ENCODE measurements at places on chromosomes 7 and 10. TPM values are rescaled to one million over a fixed set of nuclear protein-coding genes. Genes with fewer than 3 reads are reported as not detected.
A peak's percentile ranks its signal among the peaks of the same experiment; 100 is the strongest.

- H3K27me3 ChIP-seq, result no peaks in the 10 kb centered on the region
- no peak overlapping the region for H3K4me3 ChIP-seq
- no peak overlapping the region for H3K27ac ChIP-seq
Measured at GRCh38 chr7:73338321-73338720, 10.4 kb downstream of the FKBP6 start.

DNA sequence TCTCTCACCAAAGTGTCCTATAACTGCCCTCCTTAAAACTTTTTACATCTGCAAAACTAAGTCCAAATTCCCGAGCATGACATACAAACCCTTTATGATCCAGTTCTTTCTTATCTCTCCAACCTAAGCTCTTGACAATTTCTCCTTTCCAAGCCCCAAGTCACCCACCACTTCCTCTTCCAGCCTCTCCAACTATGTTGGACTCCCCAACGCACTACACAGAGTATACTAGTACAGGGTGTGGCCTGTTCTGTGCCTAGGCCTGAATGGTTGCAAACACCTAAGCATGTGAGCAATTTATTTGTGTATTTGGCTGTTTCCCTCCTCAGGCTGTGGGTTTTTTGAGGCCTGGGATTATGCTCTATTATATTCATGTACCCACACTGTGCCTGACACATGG is 101.2 kb upstream of the APBB1IP start:
- H3K27ac ChIP-seq, result no peak overlapping the region
- no peak for DNase-seq
- H3K4me3 ChIP-seq, result no peak overlapping the region
- H3K4me1 ChIP-seq, result peaks cover 17% of the 10 kb centered on the region
- H3K36me3 ChIP-seq, result peaks cover 5% of the 10 kb centered on the region
- peaks cover 3% of the 10 kb centered on the region for H3K27me3 ChIP-seq

GRCh38 chr7:29332042-29332811 is 137.7 kb downstream of the CHN2 start:
- no peak overlapping the region for H3K4me3 ChIP-seq
- no peak for DNase-seq
- peaks cover 3% of the 10 kb centered on the region for H3K27me3 ChIP-seq
- no peaks in the 10 kb centered on the region for H3K36me3 ChIP-seq
- H3K27ac ChIP-seq, result no peak overlapping the region

GRCh38 chr7:133562621-133563020 is 309.7 kb downstream of the EXOC4 start:
- no peak for DNase-seq
- no peaks in the 10 kb centered on the region for H3K36me3 ChIP-seq
- no peak overlapping the region for H3K27ac ChIP-seq
- no peaks in the 10 kb centered on the region for H3K27me3 ChIP-seq

The CDK14 gene
- total RNA-seq, result not detected

The GRID1 gene
- total RNA-seq, result not detected

The CFAP69 gene
- not detected for total RNA-seq

DNA sequence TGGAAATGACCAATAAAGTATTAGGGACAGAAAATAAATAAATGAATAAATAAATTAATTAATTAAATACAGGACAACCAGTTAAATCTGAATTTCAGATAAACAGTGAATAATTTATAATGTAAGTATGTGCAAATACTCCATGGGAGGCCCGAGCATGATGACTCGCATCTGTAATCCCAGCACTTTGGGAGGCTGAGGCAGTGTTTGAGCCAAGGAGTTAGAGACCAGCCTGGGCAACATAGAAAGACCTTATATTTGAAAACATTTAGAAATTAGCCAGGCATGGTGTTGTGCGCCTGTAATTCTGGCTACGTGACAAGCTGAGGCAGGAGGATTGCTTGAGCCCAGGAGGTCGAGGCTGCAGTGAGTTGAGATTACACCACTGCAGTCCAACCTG is 123.7 kb downstream of the CUL2 start:
- no peak overlapping the region for H3K4me3 ChIP-seq
- no peaks in the 10 kb centered on the region for H3K36me3 ChIP-seq
- H3K27ac ChIP-seq, result no peak overlapping the region
- no peaks in the 10 kb centered on the region for H3K4me1 ChIP-seq
- no peaks in the 10 kb centered on the region for H3K27me3 ChIP-seq

- H3K4me1 ChIP-seq, result no peaks in the 10 kb centered on the region
- no peaks in the 10 kb centered on the region for H3K27me3 ChIP-seq
- H3K4me3 ChIP-seq, result no peak overlapping the region
- H3K36me3 ChIP-seq, result no peaks in the 10 kb centered on the region
- no peak for DNase-seq
Measured at GRCh38 chr10:17380016-17380415, 74.4 kb downstream of the ST8SIA6 start.

DNA sequence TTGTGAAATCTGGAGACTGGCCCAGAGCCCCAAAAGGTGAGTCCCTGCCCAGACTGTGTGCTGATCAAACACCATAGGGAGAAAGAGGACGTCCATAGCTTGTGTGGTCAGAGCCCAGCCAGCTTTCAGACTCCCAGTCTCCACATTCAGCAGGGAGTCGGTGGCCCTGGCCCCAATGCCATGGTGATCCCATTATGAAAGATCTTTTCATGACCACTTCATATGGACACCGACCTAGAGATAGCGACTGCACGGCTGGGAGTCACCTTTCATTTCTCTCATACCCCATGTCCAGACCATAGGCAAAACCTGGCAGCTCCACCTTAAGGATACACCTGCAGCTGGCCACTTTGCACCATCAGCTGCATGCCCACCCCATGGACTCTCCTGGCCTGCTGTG is 126.4 kb downstream of the ARHGAP22 start:
- no peak overlapping the region for H3K4me3 ChIP-seq
- H3K27me3 ChIP-seq, result peaks cover 21% of the 10 kb centered on the region

DNA sequence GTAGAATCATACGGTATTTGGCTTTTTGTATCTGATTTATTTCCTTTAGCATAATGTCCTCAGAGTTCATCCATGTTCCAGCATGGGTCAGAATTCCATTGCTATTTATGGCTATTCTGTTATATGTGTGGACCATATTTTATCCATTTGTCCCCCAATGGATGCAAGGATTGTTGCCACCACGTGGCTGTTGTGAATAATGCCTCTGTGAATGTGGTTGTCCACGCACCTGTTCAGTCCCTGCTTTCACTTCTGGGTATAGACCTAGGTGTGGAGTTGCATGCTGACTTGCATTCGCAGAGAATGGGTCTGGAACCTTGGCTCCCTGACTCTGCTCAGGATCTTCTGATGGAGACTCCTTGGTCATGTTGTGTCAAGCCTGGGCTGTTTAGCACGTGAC is 199.9 kb downstream of the CAMK1D start:
- H3K27me3 ChIP-seq, result no peaks in the 10 kb centered on the region
- H3K4me1 ChIP-seq, result peaks cover 11% of the 10 kb centered on the region
- H3K36me3 ChIP-seq, result peaks cover 4% of the 10 kb centered on the region
- no peak overlapping the region for H3K4me3 ChIP-seq

DNA sequence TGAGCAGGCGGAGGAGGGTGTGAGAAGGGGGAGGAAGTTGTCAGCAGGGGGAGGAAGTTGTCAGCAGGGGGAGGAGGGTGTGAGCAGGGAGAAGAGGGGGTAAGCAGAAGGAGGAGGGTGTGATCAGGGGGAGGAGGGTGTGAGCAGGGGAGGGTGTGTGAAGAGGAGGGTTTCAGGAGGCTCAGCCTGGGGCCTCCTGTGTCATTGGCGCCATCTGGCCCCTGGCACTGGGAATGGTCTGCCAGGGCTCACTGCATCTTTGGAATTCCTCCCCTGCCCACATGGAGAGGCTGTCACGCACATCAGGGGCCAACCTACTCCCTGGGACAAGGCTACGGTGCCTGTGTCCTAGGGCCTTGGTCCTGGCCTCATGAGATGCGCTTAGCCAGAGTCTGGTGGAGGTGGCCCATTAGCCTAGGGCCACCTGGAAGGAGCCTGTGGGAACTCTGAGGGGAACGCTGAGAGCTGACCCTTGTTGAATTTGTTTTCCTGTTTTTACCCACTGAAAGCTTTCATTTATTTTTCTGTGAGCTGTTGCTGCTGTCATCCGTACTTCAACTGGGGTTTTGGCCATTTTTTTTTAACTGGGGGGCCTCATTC is 18.0 kb downstream of the CAMK2B start:
- no peak overlapping the region for H3K4me3 ChIP-seq
- H3K4me1 ChIP-seq, result peaks cover 6% of the 10 kb centered on the region
- peak; percentile 6 for DNase-seq
- no peaks in the 10 kb centered on the region for H3K36me3 ChIP-seq
- H3K27ac ChIP-seq, result no peak overlapping the region

DNA sequence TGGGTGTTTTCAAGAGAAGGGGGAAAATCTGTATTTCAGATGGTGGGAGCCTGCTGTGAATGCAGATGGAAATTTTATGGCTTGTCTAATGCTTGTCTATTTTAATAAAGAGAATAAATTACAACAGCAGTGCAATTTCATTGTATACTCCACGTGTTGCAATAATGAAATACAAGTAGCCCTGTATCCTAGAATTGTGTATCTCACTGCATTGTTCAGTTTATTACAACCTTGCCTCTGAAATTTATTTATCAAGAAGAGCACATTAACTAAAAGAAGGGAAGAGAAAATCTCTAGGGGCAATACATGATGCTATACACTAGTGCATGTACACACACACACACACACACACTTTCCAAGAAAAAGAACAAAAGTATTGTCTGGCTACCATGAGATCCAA is 21.8 kb downstream of the ANK3 start:
- no peaks in the 10 kb centered on the region for H3K27me3 ChIP-seq
- H3K4me1 ChIP-seq, result no peaks in the 10 kb centered on the region

The NCF1 gene
- total RNA-seq, result 2.6 TPM

The SRRM3 gene
- total RNA-seq, result not detected

- DNase-seq, result no peak
- peak overlapping the region; percentile 68 for H3K27ac ChIP-seq
- no peaks in the 10 kb centered on the region for H3K36me3 ChIP-seq
- H3K4me1 ChIP-seq, result peaks cover 60% of the 10 kb centered on the region
- no peaks in the 10 kb centered on the region for H3K27me3 ChIP-seq
- no peak overlapping the region for H3K4me3 ChIP-seq
Measured at GRCh38 chr7:2872296-2872874, 28.3 kb upstream of the GNA12 start.

DNA sequence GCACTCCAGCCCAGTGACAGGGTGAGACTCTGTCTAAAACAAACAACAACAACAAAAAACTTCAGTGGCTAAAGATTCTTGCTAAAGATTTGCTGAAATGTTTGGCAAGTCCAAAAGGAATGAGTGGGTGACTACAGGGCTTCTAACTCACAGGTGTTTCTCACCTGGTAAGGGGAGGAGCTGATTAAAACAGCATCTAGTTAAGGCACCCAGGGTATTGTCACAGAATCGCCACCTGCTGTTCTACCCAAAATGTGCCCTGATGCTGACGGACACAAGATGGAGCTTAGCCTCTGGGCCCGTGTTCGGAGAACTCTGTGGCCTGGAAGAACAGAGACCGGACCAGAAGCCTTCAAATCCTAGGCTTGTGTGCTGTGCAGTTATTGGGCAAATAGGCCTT is 336.0 kb upstream of the GALNT17 start:
- DNase-seq, result no peak
- H3K27me3 ChIP-seq, result no peaks in the 10 kb centered on the region
- H3K27ac ChIP-seq, result no peak overlapping the region
- H3K4me1 ChIP-seq, result peaks cover 10% of the 10 kb centered on the region

DNA sequence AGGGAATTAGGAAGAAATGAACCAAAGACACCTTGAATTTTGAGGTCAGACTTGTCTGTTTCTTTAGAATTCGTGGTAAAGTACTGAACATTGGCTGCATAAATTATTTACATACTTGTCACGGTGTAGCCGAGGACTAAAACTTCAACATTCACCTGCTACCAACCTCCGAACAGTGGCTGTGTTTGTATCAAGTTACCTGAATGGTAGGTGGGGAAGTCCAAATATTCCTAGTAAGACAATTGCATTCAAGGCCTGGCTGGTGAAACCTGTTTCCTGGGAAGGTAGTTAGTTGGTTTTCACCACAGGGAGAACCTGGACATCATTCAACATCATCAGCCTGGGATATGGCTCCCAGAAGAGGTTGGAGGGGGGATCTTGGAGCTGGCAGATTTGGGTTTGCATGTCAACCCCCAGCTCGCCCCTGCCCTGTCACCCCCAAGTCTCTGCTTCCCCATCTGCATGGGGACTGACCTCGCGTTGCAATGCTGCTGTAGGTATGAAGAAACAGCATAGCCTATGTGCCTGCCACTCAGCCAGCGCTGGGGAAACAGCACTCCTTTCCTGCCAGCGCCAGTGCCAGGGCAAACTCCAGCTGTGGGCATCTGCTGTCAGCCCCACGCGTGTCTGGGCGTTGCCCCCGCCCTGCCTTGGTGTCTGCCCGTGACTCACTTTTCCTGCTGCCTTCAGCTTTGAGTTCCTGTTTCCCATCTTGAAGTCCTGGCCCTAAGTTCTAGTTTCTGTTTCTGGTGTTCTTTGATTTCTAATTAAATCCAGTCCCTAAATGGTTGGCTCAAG is 12.7 kb upstream of the LARP4B start:
- no peak overlapping the region for H3K4me3 ChIP-seq
- peak overlapping the region; percentile 71 for H3K27ac ChIP-seq
- H3K4me1 ChIP-seq, result peaks cover 21% of the 10 kb centered on the region
- H3K27me3 ChIP-seq, result no peaks in the 10 kb centered on the region

The DRGX gene
- total RNA-seq, result not detected

DNA sequence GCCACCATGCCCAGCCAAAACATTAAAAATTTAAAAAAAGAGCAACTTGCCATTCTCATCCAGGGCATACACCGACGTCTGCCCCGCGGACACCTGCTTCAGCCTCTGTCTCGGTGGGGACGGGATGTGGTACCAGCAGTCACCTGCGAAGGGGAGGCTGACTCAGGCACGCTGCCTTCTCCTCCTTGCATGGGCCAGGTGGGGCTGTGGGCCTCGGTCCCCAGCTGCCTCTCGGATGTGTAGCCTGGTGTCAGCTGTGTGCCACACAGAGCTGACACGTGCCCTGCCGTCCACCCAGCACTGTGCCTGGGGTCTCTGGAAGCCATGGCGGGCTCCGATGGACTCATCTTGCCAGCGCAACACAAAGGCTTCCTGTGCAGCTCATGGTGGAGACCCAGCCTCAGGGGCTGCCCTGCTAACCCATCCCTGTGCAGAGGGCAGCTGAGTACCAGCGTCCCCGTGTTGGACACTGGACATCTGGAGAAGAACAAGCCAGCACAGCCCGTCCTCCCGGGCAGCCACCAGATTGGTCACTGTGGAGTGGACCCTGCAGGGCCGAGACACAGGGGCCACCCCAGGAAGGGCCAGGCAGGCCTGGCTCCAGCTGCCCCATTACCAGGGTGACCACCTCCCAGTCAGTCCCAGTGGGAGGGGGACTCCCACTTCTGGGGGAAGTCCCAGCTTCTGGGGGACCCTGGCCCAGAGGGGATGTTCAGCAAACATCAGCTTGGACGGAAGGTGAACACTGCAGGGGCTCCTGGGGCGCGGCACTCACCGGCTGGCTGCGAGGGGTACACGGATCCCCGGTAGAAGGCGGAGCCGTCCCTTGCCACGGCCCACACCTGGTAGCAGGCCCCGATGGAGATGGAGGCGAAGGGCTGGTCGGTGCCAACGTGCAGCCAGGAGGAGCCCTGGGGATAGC is 10.6 kb downstream of the BHLHA15 start:
- peaks cover 13% of the 10 kb centered on the region for H3K4me1 ChIP-seq
- H3K27ac ChIP-seq, result no peak overlapping the region
- DNase-seq, result no peak
- H3K36me3 ChIP-seq, result peaks cover 19% of the 10 kb centered on the region
- no peak overlapping the region for H3K4me3 ChIP-seq

The CFAP43 gene
- total RNA-seq, result not detected

GRCh38 chr10:88092973-88093372 is 229.5 kb downstream of the PTEN start:
- peaks cover 38% of the 10 kb centered on the region for H3K27me3 ChIP-seq
- H3K4me3 ChIP-seq, result no peak overlapping the region
- DNase-seq, result no peak
- H3K4me1 ChIP-seq, result peaks cover 38% of the 10 kb centered on the region

- no peaks in the 10 kb centered on the region for H3K4me1 ChIP-seq
- no peaks in the 10 kb centered on the region for H3K36me3 ChIP-seq
- H3K27me3 ChIP-seq, result no peaks in the 10 kb centered on the region
- DNase-seq, result no peak
- H3K27ac ChIP-seq, result no peak overlapping the region
Measured at GRCh38 chr7:41029072-41029499, 673.8 kb downstream of the INHBA start.

All from activated CD4-positive, alpha-beta T cell treated with anti-CD3 and anti-CD28 coated beads, Interleukin-2, amount 10 ng/mL, durations not matched to agents 7 days and 5 days (primary cell).